Chondrocyte (in vitro differentiated cells): ENCODE measurements at places on chromosomes 4 and X. TPM values are rescaled to one million over a fixed set of nuclear protein-coding genes. Genes with fewer than 3 reads are reported as not detected.
A peak's percentile ranks its signal among the peaks of the same experiment; 100 is the strongest.

The OTUD6A gene
- not detected in 3 replicates for total RNA-seq

DNA sequence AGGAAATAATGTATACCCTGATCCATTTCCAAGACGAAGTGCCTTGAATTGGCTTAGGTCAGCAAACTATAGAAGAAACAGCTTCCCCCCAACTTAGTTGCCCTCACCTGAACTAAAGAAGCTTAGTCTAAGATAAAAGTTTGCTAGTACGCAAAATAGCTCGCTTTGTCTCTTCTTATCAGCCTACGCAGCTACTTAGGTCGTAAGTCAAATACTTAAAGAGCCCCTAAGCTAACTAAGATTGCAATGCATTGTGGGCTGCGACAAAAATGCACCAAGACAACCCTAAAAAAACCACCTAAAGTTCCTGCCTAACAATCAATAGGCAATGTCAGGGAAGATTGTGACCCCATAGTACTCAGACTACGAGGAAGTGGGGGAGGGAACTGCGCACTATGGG is 12.8 kb downstream of the CLNK start:
- no peak overlapping the region for H3K4me3 ChIP-seq
- H3K27ac ChIP-seq = no peak overlapping the region
- H3K36me3 ChIP-seq = no peaks in the 10 kb centered on the region
- H3K27me3 ChIP-seq = peaks cover 17% of the 10 kb centered on the region
- no peak for DNase-seq

DNA sequence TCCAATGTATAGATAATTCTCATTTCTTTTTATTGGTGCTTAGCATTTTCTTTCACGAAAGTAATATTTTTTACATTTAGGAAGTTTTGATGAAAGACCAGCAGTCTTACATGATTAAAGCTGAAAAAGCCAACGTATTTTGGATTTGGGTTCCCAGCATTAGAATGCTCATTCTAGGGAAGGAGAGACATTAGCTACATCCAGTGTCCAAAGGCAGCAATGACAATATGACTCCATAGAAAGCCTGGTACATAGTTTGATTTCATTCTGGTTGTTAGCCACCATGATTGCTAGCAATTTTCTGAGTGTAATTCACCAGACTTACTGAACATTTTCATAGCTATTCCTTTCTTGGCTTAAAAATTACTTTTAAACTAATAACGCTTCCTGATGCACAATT is 1397.5 kb downstream of the PCDH7 start:
- peaks cover 2% of the 10 kb centered on the region for H3K4me1 ChIP-seq
- no peak for DNase-seq
- H3K36me3 ChIP-seq = no peaks in the 10 kb centered on the region

The PCDH11X gene
- total RNA-seq = not detected in 3 replicates

- peaks cover 3% of the 10 kb centered on the region for H3K27me3 ChIP-seq
- DNase-seq = no peak
- H3K4me3 ChIP-seq = no peak within 1 kb of the TSS
- H3K27ac ChIP-seq = no peak within 1 kb of the TSS
- no peaks in the 10 kb centered on the region for H3K36me3 ChIP-seq
Observed at GRCh38 chr4:40196724-40197281, at the start of gene RHOH. Gene RHOH, plus strand, starts transcription at chr4:40197031. Its CDS starts 46,356 bp downstream, at chr4:40243387.

- peaks cover 38% of the 10 kb centered on the region for H3K4me1 ChIP-seq
- H3K36me3 ChIP-seq = no peaks in the 10 kb centered on the region
- H3K27ac ChIP-seq = peak overlapping the region; percentile 50
- no peak for DNase-seq
- H3K27me3 ChIP-seq = no peaks in the 10 kb centered on the region
- H3K4me3 ChIP-seq = no peak overlapping the region
Observed at GRCh38 chr4:54541426-54542118, 116.2 kb upstream of the KIT start.

- no peak overlapping the region for H3K27ac ChIP-seq
- no peak overlapping the region for H3K4me3 ChIP-seq
- no peaks in the 10 kb centered on the region for H3K36me3 ChIP-seq
- DNase-seq = no peak
- H3K4me1 ChIP-seq = no peaks in the 10 kb centered on the region
Observed at GRCh38 chr4:19596342-19596741, 655.4 kb upstream of the SLIT2 start.

The ZNF157 gene
- total RNA-seq = 0.15 to 0.22 TPM in 2 of 3 replicates, not detected in the other

The CENPVL2 gene
- not detected in 3 replicates for total RNA-seq

The FDCSP gene
- not detected in 3 replicates for total RNA-seq
